ENCODE measurements at places on chromosomes 3 and 15.

- DNase-seq = no peak
These were observed 169.2 kb downstream of the ROBO1 start for GRCh38 chr3:79598594-79598993.

DNA sequence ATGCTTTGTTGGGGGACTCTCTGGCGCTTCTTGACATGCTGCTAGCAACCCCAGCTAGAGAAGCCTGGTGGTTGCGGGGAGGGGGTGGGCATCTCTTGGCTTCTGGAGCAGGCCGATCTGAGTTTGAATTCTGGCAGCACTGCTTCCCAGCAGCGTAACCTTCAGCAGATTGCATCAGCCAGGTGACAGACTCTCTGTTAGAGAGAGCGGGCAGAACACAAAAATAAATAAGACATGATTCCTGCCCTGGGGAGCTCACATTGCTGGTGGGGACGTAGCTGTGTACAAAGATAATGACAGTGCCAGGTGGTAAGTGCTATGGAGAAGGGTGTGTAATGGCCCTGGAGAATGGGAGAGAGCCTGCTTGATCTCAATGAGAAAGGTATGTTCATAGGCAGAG, 87.4 kb downstream of the THSD4 start:
- DNase-seq = no peak

- DNase-seq = no peak
These were observed 201.4 kb downstream of the IL5RA start for GRCh38 chr3:2908693-2909351.

GRCh38 chr15:99518191-99518590, 47.6 kb upstream of the MEF2A start:
- DNase-seq = no peak

DNA sequence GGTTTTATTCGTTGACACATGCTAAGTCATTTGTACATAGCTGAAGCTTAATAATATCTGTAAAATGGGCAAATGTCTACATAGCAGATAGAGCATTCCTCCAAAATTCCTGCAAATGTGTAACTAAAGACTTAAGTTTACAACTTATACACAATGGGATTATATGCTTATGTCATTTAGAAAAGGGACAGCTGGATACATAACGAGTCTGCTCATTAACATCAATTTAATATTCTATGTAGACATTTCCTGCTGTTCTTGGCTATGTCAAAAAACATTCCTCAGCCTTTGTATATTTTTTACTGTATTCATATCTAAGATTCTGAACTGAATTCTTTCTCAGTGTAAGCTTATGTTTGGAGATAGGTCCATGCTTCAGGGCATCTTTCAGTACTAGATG, 762.2 kb downstream of the NR2F2 start:
- no peak for DNase-seq

GRCh38 chr3:30649572-30650318, 43.3 kb downstream of the TGFBR2 start:
- DNase-seq = no peak

DNA sequence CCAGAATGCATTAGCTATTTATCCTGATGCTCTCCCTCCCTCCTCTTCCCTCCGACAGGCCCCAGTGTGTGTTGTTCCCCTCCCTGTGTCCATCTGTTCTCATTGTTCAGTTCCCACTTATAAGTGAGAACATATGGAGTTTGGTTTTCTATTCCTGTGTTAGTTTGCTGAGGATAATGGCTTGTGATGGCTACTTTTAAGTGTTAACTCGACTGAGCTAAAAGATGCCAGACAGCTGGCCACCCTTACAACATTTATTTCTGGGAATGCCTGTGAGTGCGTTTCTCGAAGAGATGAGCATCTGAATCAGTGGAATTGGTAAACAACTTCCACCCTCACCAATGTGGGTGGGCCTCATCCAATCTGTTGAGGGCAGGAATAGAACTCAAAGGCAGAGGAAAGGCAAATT, 24.7 kb upstream of the TM2D3 start:
- DNase-seq = no peak

Measured in thoracic aorta (tissue), 2 donors.